Brain pericyte (primary cell): ENCODE measurements at places on chromosomes 13 and 19.

DNA sequence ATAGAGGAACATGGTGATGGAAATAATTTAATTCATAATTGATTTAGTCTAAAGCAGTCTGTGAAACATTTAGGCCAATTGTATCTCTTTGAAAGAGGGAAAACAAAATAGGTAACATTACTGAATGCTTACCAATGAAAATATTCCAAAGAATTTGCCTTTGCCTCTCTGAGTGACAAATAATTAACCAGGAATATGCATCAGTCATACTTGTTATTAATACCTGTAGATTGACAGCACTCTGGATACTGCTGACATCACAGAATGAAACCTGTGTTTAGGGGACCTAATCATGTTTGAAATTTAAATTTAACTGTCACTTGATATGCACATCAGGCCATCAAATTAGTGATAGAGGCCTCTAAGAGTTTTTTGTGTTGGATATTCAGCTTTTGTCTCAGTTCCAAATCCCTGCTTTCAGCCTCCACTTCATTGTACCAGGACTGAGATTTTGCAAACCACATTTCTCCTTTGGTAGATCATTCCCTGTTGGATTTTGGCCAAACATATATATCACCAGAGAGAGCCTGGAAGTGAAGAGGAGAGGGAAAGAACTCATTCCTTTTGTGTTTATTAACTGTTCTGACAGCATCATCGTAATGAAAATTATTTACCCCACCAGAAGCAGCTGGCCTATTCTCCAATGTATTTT lies 64.8 kb upstream of the KLHL1 start:
- DNase-seq, result no peak

- no peak for DNase-seq
Observed at GRCh38 chr19:51466723-51467122, 8.5 kb upstream of the SIGLEC8 start.

GRCh38 chr13:109586509-109587346 lies 199.7 kb downstream of the IRS2 start:
- no peak for DNase-seq

DNA sequence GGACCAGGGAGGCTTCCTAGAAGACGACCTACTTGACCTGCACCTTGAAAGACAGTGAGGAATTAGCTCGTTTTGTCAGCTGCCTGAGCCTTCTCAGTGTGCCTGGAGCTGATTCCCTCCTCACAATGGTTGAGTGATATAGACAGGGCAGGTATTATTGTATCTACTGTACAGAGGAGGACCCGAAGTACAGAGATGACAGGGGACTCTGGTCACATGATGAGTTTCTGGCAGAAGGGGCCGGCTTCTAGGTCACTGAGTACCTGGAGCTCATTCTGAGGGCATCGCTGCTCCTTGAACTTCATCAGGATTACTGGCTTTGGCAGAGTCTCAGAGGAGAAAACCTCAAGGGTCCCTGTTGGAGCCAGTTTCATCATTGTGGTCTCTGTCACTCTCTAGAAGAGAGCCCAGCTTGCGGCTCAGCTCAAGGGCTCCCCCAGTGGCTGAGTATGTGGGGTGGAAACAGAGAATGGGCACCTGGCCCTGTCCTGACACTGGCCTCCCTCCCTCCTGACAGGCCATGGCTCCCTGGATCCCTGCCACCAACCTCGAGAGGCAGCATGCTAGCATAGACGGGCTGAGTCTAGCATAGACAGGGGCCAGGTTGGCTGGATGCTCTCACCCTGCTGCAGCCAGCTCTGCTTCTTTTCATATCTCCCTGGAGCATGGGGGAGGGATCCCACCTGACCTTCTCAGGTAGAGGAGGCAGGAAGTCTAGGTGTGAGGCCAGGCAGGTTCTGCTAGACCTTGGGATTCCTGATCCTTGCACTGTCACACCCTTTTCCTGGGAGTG lies 38.7 kb downstream of the NFIX start:
- no peak for DNase-seq

DNA sequence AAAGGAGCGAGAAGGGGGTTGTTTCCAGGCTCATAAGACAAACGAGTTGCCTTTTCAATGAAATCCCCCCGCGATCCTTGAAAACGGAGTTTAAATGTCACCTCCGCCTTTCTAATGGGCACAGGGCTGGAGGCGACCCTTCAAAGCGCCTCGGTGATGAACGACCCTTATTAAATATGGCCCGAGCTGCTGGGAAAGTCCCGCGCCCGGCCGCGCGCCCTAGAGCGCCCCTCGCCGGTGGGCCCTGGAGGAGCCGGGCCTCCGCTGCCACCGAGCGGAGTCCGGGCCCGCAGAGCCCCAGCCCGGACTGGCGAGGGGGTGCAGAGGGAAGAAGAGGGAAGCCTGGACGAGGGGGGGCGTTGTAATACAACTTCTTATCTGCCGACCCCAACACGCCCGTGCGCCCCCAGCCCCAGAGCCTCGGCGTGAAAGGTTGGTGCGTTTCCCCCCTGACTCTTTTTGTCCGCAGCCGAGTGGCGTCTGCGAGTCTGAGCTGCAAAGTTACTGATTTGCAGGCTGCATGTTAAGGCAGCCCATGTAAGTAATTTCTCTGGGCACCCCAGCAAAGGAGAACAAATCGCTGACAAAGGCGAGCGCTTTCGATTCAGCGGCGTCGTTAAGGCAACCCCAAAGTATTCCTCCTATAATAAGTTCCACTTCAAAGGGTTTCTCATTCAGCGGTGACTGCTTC lies 11.9 kb downstream of the ZIC5 start:
- no peak for DNase-seq

DNA sequence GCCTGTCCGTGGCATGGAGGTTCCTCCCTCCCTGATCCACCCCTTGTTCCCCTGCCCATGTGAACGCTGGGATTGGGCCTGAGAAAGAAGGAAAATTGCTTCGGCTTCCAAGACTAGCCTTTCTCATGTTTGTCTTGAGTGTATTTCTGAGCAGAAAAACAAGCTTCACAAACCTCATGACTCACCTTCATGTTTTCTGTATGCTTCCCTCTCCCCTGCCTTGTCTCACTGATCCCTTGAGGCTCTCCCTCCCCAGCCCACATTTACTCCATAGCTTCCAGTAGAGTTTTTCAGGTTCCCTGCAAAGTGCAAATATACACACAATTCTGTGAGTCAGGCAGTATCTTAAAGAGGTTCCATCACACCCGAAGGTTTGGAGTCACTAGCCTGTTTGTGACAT lies 572.4 kb downstream of the UQCRFS1 start:
- no peak for DNase-seq

GRCh38 chr13:108853031-108853430 lies 223.6 kb downstream of the MYO16 start:
- no peak for DNase-seq

- DNase-seq, result no peak
Observed at GRCh38 chr19:2192862-2193261, 29.1 kb downstream of the DOT1L start.

DNA sequence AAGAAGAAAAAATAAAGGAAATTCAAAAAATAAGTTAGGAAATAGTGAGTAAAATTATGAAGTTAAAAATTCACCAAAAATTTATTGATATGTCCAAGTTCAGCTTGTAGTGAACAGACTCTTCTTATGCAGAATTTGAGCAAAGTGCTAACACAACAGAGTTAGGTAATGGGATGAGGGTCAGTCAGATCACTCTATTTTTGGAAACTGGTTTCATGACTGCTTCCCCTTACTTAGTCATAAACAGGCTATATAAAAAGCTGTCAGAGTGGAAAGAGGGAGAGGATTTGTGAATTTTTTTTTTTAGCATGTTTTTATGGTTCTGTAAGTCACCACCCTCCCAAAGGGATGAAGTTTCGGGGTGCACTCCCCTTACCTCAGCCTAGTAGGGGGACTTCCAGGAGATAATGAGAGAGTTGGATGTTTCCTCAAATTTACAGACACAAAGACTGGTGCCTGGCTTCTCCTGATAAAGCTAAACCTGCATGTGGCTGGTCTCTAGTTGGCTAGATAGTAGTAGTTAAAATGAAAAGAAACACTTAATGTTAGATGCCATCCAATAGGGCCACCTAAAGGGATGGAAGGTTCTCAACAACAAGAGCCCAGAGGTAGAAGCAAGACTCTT lies 4.5 kb downstream of the CPB2 start:
- no peak for DNase-seq

- no peak for DNase-seq
Observed at GRCh38 chr13:110874508-110874960, 40.3 kb downstream of the ANKRD10 start.

DNA sequence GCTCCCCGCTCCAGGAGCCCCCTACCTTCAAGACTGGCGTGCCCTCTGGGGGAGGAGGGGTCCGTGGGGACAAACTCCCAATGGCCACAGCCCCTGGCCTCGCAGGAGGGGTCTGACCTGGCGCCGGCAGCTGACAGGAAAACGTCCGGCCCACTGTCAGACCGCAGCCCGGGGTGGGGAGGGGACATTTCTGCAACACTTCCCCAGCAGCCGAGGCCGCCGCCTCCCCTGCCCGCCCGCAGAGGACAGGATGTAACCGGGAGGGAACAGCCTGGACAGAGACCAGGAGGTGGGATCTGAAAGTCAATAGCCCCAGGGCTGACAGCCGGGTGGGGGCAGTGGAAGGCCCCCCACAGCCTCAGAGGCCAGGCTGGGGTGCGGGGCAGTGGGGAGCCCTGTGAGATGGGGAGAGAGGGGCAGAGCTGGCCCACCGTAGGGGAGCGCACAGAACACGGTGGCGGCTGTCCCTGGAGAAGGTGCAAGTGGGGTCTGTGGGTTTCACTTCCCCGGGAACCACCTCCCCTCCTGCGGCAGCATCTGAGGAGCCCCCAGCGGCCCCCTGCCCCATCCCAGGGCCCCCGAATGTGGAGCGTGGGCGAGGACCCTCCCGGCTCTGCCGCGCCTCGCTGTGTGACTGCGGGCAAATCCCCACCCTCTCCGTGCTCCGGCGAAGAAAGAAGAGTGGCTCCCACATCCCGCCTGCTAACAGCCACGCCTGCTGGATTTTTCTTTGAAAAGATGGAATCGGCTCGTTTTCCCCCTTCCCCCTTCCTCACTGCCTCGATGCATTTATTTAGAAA lies at the start of gene PEAK3:
Gene PEAK3, minus strand, starts transcription at position 114 of the 800 bp plus-strand sequence. CDS start 1,244 bp downstream, outside the sequence.
- no peak for DNase-seq
